ENCODE measurements at places on chromosomes 16 and 17.

- no peak for DNase-seq
These were observed 125.3 kb downstream of the FTO start for GRCh38 chr16:53829186-53829747.

DNA sequence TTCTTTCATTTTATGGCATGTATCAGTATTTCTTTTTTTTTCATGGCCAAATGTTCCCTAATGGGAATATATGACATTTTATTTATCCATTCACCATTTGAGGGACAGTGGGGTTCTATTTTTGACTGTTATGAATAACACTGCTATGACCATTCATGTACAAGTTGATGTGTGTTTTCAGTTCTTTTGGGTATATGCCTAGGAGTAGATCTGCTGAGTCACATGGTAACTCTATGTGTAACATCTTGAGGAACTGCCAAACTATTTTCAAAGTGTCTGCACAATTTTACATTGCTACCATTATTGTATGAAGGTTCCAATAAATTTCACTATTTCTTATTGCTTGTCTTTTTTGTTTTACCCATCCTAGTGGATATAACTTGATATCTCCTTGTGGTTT, 223.0 kb downstream of the TANC2 start:
- peak; percentile 66 for DNase-seq

DNA sequence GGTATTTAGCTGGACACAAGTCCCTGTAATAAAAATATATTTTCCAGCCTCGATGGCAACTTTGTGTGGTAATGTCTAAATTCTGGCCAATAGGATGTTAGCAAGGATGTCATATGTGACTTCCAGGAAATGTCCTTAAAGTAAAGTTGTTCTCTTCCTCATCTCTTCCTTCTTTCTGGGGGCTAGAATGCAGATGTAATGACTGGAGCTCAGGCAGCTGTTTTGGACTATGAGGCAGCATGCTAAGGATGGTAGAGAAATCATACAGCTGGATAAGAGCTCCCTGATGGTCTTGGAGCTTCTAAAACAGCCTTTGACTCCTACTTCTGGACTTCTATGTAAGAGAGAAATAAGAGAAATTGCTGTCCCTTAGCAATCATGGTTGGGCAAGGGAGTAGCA, 16.9 kb upstream of the MAPT start:
- no peak for DNase-seq

DNA sequence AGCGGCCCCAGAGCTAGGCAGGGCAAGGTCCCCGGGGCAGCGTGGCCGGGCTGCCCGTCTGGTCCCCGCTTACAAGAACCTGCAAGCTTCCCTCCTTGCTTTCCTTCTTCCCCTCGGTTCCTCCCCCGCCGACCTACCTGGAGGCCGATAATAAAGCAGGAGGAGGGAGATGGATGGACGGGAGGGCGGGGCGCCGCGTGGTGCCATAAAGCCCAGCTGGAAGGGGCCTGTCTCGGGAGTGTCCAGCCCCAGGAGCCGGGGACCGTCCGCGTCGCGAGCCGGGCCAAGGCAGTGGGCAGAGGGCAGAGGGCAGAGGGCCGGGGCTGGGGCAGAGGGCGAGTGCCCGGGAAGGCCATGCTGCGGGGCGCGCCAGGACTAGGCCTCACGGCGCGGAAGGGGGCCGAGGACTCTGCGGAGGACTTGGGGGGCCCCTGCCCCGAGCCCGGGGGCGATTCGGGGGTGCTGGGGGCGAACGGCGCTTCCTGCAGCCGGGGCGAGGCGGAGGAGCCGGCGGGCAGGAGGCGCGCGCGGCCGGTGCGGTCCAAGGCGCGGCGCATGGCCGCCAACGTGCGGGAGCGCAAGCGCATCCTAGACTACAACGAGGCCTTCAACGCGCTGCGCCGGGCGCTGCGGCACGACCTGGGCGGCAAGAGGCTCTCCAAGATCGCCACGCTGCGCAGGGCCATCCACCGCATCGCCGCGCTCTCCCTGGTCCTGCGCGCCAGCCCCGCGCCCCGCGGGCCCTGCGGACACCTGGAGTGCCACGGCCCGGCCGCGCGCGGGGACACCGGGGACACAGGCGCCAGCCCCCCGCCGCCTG, at the start of gene BHLHA9:
TSS of gene BHLHA9 (plus strand) at position 235 of the 820 bp plus-strand sequence. CDS start at position 355, 120 bp downstream.
- no peak for DNase-seq

DNA sequence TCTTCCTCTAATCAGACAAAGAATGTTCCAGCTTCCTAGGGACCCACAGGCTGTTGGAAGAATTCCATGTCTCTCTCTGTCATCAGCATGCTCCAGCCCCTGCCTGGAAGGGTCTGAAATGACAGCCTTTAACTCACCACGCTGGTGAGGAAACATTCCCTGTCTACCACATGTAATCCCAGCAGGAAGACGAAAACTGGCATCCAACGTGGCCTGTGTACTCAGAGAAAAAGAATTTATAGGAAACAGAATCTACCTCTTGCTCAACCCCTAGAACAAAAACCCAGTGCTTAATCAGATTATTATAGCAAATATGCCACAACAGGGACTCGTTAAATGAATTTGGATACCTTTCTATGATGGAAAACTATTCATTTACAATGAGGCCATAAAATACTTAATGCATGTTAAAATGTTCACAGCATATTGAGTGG, 147.3 kb upstream of the FOXF1 start:
- no peak for DNase-seq

- peak; percentile 90 for DNase-seq
These were observed at the start of gene CHRNB1 for GRCh38 chr17:7444682-7445618. Gene CHRNB1 (plus strand): TSS chr17:7445061. CDS start chr17:7445128, 67 bp downstream.

DNA sequence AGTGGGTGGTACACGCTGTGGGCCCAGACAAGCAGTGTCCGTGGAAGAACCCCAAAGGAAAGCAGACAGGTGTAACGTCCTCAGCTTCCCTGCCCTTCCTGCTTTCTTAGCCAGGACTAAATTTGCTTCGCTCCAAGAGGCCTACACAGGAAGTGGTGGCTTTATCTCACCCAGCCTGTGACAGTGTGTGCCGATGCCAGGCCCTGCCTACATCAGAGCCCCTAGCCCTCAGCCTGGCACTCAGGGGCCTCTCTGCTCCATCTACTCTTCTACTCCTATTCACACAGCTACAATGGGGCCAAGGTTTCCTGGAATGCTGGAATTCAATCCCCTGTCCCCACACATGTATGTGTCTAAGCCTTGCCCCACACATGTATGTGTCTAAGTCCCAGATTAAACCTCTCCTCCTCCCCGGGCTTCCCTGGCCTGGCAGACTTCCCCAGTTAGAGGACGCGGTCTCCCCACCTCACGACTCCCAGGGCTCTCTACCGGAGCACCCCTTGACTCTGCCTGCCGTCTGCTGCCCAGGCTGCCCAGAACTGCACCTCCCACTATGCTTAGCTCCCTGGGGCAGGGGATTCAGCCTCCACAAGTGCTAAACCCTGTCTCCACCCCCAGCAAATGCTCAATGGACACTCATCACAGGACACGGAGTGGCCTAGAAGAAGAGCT, 8.2 kb downstream of the PGAP3 start:
- no peak for DNase-seq

- no peak for DNase-seq
These were observed 16.0 kb downstream of the HOXB4 start for GRCh38 chr17:48561884-48562810.

DNA sequence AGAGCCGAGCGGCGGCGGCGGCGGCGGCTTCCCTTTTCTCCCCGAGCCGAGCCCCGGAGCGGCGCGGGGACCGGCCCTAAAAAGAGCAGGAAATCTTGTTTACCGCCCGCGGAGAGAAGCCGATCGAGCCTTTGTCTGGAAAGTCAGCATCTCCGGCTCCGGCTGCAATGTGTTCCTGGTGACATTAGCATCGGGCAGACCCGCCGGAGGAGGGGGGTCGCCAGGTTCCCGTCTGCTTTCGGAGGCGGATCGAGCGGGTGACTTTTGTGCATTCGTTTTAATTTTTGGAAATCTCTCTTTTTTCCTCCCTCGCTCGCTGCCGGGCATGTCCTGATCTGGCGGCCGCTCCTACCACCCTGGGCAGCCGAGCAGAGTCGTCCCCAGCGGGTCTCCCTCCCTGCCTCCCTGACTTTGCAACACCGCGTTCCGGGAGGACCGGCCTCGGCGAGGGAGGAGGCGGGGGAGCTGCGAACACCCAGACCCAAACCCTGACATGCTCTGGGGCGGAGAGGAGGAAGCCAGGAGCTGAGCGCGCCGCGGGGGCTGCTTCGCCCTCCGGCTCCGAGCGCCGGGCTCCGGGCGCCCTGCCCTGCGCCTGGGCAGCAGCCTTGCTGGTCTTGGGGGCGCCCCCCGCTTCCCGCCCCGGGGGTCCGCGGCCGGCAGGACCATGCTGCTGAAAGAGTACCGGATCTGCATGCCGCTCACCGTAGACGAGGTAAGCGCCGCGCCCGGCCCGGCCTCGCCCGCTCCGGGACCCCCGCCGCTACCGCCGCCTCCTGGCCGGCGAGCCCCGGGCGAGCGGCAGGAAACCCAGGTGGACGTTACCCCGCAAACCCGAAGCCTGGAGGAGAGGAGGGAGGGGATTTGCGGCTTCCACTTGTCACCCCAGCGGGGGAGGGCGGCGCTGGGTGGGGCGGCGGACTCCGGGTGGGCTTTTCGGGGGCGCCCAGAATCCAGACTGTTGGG, 690 bp downstream of the PITPNC1 start:
- no peak for DNase-seq

- DNase-seq = no peak
These were observed 96.9 kb downstream of the RBFOX3 start for GRCh38 chr17:79513820-79514535.

- no peak for DNase-seq
These were observed 21.6 kb downstream of the PIP4K2B start for GRCh38 chr17:38777641-38778250.

GRCh38 chr17:50047488-50048126, 8.3 kb upstream of the ITGA3 start:
- DNase-seq = peak; percentile 72

- DNase-seq = no peak
These were observed 7.6 kb upstream of the GFAP start for GRCh38 chr17:44922746-44923470.

DNA sequence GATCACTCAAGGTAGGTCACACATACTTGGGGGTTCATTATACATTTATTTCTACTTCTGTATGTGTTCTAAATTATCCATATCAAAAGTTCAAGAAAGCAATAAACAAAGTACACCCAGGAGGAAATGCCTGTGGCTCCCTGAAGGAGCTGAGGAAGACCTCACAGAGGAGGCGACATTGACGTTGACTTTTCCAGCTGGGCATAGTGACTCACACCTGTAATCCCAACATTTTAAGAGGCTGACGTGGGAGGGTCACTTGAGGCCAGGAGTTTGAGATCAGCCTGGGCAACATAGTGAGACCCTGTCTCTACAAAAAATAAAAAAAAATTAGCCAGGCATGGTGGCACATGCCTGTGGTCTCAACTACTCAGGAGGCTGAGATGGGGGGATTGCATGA, 16.3 kb downstream of the ITGAD start:
- peak; percentile 61 for DNase-seq

- DNase-seq = peak; percentile 74
These were observed 6.6 kb downstream of the PHB1 start for GRCh38 chr17:49407981-49408501.

DNA sequence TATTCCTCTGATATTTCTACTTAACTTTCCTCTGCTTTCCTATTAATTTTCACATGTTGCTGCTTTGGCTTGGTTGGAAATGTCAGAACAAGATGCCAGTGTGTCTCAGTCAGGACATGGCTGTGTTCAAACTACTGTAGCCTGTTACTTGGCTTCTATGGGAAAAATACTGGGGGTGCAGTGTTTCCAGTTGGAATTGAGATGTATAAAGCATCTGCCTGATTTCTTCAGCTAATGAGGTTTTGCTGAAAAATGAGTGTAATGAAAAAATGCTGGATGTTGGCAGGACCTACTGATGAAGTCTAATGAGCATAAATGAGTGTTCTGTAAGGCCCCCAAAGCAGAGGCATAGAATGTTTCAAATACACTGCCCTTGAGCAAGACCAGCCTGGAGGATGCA, 166.6 kb downstream of the PHKB start:
- DNase-seq = no peak

DNA sequence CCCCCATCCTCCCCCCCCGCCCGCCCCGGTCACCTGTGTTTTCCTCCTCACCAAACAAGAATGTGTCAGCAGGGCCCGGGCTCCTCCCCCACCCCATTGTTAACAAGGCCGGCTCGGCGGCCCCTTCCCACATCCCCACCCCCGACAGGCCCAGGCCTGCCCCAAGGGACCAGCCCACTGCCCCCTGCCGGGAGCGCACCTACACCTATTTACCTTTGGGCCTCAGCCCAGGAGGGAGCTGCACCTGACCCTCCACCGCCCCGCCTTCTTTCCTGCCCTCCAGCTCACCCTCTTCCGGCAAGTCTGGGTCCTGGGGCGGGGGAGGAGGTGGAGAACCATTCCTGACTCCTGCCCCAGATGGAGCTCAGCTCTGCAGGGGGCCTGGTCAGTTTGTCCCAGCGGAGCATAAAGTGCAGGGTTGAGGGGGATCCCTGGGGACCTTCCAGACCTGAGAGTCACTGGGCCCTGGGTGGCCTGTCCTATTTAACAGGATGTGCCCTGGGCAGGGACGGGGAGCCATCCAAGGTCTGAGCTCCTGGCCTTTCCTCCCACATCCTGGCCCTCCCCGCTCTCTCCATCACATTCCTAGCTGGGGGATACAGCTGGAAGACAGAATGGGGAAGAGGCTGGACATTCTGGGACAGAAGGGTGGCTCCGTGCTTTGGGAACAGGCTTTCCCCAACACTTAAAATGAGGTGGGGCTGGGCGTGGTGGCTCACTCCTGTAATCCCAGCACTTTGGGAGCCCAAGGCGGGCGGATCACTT, 8.3 kb downstream of the FOXJ1 start:
- DNase-seq = no peak

GRCh38 chr16:49560004-49560830, 186.6 kb downstream of the C16orf78 start:
- no peak for DNase-seq

DNA sequence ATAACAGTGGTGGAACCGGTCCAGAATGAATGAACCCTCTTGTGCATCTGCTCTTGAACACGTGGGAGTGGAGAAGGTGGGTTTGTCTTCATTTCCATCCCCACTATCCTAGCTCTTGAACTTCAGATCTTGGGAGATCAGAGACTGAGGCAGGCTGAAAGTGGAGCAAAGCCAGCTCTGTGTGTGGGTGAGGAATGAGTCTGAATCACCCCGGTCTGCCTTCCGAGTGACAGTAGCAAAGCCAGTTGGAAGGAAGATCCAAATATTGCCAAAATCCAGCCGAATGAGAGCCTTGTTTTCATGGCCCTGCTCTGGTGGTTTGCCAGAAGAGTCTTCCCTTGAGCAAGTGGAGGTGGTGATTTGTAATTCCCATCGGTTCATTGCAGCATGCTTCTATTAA, 29.0 kb upstream of the ASIC2 start:
- no peak for DNase-seq

DNA sequence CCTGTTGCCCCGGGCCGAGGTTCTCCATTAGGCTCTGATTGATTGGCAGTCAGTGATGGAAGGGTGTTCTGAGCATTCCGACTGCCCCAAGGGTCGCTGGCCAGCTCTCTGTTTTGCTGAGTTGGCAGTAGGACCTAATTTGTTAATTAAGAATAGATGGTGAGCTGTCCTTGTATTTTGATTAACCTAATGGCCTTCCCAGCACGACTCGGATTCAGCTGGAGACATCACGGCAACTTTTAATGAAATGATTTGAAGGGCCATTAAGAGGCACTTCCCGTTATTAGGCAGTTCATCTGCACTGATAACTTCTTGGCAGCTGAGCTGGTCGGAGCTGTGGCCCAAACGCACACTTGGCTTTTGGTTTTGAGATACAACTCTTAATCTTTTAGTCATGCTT, 74.2 kb downstream of the HAPSTR1 start:
- DNase-seq = no peak

All from RKO (cell line).